ENCODE measurements at places on chromosomes 4 and X.

DNA sequence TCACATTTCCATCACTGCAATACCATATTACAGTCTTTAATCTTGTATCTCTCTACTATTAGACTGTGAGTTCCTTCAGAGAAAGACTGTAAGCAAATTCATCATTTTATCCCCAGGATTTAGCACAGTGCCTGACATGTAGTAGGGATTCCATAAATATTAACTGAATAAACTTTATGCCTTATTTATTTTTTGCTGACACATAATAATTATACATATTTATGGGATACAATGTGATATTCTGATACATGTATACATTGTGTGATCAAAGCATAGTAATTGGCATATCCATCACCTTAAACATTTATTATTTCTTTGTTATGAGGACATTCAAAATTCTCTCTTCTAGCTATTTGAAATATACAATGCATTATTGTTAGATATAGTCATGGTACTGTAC, 3.7 kb downstream of the PPEF2 start:
- no peak for DNase-seq

DNA sequence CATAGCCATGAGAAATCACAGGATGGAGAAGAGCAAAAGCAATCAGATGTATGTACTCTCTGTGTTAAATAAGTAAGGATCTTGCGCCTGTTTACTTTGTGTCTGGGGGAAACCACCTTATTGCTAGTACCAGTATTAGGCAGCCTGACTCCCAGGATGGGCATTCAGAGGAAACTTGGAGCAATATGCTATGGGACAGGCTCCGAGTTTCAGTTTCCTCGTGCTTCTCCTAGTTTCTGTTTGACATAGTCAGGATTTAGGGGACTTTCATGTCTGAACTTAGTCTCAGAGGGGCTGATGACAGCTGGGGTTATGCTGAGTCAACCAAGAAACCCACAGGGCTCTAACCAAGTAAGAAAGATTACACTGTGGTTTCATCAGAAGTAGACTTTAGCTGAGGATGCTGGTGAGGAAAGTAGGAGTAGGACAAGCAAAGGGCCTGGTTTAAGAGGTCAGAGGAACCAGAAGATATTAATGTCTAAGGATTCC, 13.5 kb downstream of the NSUN7 start:
- DNase-seq = no peak

- peak; percentile 6 for DNase-seq
Measured at GRCh38 chr4:177250056-177250696, 59.5 kb upstream of the NEIL3 start.

GRCh38 chrX:10441464-10441863, 178.9 kb downstream of the MID1 start:
- DNase-seq = no peak

DNA sequence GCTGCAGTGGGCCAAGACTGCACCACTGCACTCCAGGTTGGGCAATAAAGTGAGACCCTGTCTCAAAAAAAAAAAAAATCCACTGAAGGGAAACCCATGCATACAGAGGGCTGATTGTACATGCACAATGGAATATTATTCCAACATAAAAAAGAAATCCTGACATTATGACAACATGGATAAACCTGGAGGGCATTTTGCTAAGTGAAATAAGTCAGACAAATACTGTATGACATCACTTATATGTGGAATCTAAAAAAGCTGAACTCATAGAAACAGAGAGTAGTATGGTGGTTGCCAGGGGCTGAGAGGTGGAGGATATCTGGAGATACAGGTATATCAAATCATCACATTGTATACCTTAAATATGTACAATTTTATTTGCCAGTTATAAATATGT, 102.2 kb downstream of the PPEF1 start:
- DNase-seq = no peak

GRCh38 chr4:52657618-52658501, 1.2 kb downstream of the USP46 start:
- no peak for DNase-seq

DNA sequence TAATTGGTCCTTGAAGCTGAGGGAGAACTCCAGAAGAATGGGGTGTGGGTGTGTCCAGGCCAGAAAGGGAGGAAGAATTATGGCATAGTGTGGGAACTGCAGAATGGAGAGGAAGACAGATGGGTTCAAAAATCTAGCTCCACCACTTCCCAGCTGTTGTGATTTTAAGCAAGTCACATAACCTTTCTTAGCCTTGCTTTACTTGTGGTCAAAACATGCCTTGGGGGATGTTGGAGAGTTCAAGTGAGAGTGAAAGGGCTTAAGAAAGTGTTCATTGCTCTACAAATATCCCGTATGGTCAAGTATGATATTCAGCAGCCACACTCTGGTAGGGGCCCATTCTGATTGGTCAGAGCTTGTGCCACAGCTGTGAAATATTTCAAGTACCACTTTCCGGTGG, 15.0 kb upstream of the STARD8 start:
- DNase-seq = no peak

DNA sequence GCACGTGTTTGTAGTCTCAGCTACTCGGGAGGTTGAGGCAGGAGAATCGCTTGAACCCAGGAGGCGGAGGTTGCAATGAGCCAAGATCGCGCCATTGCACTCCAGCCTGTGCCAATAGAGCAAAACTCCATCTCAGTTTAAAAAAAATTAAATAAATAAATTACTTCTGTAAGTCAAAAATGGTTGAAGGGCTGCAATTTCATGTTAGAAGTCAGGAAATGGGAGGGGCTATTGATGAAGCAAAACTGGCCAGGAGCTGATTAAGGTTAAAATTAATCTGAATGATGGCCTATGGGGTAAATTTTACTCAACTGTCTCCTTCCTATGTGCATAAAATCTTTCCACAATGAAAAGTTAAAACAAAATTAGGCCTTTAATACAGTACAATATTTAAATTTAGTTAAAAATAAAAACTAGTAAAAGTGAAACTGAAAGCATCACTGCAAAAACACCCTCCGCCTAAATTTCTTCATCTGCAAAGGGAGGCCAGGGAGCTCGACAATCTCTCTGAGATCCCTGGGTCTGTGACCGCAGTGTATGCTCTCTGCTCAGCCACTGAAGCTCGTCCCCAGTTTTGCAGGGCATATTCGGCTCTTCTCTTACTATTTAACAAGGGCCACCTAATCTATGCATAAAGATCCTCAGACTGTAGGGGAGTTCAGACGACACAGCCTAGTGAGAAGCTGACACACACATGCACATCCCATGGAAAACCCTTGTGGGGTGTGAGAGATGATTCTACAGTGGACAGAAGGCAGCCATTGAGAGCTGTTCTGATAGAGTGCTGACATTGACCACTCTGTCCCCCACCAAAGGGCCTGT, 57.2 kb downstream of the IRF2 start:
- no peak for DNase-seq

- DNase-seq = no peak
Measured at GRCh38 chrX:107700790-107701189, 72.5 kb downstream of the PRPS1 start.

GRCh38 chr4:54941994-54942552, 183.3 kb downstream of the KDR start:
- peak; percentile 28 for DNase-seq

GRCh38 chr4:35250761-35251160, 993.6 kb downstream of the ARAP2 start:
- no peak for DNase-seq

DNA sequence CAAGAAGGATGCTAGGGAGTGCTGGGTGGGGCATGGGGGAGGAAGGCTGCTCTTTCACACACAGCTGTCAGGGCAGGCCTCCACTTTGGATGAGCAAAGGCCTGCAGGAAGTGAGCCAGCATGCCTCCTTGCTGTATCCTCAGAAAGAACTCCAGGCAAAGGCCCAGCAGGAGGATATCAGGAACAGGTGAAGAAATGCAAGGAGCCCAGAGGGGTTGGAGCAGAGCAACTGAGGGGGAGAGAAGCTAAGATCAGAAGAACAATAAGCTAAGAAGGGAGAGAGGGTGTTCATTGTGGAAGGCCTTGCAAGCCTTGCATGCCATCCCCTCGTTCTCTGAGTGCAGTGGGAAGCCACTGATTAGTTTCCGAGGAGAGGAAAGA, 115.1 kb downstream of the CAMK2D start:
- no peak for DNase-seq

DNA sequence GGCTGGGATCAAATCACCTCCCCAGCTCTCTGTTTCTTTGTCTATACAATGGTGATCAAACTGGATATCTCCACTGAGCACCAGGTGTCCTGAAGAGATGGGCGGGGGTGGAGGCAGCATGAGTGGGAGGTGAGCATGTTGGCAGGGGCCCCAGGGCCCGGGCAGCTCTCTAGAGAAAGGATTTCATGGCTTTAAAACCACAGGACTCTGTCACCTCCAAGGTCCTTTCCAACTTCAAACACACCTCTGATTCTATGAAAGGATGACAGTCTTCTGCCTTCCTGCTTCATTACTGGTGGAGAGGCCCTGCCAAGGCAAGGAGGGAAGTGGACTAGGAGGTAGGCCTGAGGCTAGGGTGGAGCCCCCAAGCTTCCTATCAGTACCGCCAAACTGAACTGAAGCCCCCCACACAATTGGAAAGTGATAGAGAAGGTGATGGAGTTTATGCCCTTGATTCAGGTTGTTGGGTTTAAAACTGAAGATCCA, 38.6 kb downstream of the TRIM2 start:
- no peak for DNase-seq

DNA sequence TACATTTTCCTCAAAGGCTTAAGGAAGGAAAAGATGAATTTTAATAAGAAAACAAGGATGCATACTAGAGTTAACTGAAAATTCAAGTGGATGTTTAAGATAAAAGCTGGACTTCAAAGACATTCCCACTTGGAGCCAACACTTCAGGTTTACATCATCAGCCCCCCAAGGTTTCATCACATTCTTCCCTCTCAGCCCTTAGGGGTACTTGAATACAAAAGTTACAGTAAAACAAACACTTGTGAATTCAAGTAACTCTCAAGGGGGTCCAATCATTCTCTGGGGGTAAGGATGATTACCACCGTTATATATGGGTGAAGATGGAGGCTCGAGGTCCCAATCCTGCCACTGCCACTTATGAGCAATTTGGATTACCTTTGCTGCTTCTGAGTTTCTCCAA, 36.1 kb downstream of the STARD8 start:
- DNase-seq = no peak

- DNase-seq = no peak
Measured at GRCh38 chr4:120862432-120862831, 60.1 kb downstream of the PRDM5 start.

- DNase-seq = no peak
Measured at GRCh38 chr4:139606579-139607501, 50.8 kb upstream of the SETD7 start.

- DNase-seq = no peak
Measured at GRCh38 chr4:25651682-25652081, 4.0 kb upstream of the SLC34A2 start.

DNA sequence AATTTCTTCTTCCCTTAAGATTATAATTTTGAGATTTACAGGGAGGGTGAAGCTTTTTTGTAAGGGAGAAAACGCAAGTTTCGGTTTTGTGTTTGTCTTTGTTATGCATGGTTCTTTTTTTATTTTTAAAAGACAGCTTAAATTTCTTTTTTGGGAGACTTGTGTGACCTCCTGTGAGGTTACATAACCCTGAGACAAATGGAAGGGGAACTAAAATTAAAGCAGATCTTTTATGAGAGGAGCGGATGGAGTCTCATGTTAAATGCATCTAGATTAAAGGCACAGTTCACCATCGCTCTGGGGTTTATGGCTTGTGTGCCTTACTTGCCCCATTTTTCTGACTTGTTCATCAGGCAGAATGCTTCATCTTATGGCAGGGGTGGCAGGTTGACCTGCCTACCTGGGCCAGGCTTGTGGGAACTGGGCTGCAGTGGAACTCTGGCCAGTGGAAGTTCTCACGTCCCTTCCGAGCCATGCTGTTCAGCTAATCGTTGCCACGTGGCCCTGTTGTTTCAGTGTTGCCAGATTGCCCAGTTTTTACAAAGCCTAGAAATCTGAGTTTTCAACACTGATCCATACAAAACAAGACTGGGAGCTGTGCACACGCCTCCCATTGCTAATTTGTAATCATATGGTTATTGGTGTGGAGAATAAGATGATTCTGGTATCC, 291.8 kb downstream of the ARHGAP10 start:
- no peak for DNase-seq

GRCh38 chrX:31227250-31227649, 155.4 kb upstream of the FTHL17 start:
- no peak for DNase-seq

- DNase-seq = no peak
Measured at GRCh38 chr4:173642509-173642908, 112.5 kb upstream of the HAND2 start.

GRCh38 chr4:8664031-8664805, 71.7 kb downstream of the CPZ start:
- DNase-seq = no peak
